ENCODE measurements at places on chromosomes 12 and 14.

DNA sequence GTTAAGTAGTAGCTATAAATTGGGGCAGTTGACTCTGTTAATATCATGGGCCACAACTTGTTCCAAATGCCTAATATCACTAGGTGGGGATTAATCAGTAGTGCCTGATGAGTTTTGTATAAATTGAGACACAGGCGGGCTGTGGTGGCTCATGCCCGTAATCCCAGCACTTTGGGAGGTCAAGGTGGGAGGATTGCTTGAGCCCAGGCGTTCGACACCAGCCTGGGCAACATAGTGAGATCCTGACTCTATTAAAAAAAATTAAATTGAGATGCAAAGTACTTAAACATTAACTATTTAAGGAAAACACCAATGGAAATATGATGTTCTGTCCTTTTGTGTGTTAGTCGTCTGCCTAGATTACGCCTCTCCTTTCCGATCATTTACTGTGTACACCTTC, 9.0 kb downstream of the PAPOLA start:
- DNase-seq, result no peak

GRCh38 chr12:123131879-123132402, 18.9 kb downstream of the PITPNM2 start:
- no peak for DNase-seq

DNA sequence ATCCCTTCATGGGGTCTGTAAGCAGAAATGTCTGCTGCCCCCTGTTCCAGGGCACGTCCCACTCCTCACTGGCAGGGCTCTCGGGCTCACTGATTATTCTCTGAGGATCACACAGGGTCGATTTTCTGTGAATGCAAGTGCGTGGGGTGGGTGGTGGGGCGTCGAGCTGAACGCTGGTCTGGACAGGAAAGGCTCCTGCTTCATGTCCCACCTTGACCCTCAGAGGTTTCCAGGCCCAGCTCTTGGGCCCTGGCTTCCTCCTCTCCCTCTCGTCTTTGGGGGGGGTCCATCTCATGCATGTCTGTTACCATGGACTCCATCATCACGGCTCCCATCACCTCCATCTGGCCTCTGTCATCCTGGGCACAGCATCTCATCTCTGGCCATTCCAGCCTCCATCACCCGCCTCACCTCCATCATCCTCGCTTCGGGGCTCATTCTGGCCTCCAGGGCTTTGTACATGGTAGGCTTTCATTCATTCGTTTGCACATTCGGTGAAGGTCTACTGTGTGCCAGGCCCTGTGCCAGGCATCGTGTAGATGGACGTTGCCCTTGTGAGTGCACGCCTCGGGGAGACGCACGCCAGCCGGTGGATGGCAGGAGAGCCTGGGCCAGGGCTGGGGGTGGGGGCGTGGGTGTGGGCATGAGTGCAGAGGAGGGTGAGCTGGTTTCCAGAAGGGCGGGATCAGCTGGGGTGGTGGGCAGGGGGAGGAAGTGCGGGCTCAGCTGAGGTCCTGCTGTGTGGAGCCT, 34.7 kb downstream of the RTL1 start:
- no peak for DNase-seq

- no peak for DNase-seq
Measured at GRCh38 chr12:67942724-67943123, 46.5 kb upstream of the IFNG-AS1 start.

- DNase-seq, result no peak
Measured at GRCh38 chr12:98456576-98457573, 58.5 kb upstream of the TMPO start.

GRCh38 chr12:63496654-63497053, 171.6 kb downstream of the DPY19L2 start:
- no peak for DNase-seq
